Sciatic nerve (tissue), 2 donors: ENCODE measurements at places on chromosomes 6 and 20. TPM values are rescaled to one million over a fixed set of nuclear protein-coding genes. Genes with fewer than 3 reads are reported as not detected.

DNA sequence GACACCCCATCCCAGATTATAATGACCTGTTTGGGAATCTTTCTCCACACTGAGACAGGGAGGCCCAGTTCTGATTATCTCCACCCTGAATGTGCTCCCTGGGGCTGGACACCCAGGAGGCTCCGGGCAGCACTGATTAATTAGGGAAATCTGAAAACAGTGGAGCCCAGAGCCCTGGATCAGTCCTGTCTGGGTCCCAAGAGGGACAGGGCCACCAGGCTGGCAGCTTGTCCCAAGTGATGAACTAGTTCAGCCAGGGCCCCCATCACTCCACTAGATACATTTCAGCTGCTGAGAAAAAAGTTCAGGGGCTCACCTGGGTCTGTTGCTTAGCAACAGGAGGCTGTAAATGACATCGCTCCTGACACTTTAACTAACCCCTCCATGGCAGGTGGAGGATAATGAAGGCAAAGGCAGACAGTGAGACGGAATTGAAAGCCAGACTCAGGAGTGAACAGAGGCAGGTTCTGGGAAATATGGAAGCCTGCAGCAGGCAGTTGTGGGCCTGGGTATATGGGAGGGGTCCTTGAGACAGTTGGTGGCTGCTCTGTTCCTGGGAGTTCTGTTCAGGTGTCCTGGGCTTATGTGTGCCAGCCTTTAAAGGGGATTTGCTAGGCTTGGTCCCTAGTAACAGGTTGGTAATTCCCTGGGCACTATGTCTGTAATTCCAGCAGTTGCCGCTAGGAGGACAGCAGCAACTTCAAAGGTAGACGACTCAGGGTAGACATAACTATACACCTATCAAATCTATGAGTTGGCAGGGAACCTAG is 78.3 kb upstream of the CTNNBL1 start:
- DNase-seq = no peak

DNA sequence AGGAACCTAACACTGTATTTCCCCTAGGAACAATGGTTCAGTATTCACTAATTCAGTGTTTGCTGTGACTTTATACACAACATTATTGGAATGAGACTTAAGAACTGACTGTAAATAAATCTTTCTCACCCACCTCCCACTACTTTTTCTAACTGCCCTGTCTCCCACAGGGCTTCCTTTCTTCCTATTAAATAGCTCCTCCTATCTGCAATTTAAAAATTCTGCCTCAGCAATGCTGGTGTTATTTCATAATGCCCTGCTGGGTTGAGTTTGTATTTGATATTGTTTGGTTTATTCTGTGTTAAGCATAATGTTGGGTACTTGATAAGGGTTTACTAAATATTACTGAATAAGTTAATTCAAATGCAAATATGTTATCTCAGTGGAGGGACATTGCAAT is 573.1 kb upstream of the RNF217 start:
- DNase-seq = no peak

GRCh38 chr6:139550361-139550760 is 175.9 kb upstream of the CITED2 start:
- no peak for DNase-seq

DNA sequence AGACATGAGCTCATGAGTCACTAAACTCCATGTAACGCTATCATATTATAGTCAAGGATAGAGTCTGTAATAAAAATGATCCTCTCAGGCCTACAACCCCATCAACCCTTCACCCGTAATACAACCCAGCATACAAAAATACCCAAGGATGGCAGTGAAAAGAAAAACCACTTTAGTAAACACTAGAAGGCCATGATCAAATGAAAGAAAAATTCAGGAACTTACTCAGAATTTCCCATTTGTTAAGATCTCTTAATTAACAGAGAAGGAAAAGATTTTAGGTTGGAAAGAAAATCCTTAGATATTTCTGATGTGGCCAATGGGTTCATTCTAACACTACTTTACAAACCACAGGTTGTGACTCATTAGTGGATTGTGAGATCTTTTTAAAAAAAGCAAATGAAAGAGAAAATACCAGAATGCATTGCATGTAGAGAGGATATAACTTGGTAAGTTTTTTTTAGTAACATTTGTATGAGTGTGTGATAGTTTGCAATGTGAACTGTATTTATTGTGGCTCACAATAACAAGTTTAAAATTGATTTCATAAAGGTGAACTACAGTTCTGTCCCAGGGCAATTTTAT is 8.0 kb upstream of the UBE2J1 start:
- DNase-seq = no peak

- DNase-seq = no peak
These were observed 8.8 kb upstream of the C20orf144 start for GRCh38 chr20:33653218-33653899.

GRCh38 chr6:85389151-85389797 is 60.6 kb upstream of the NT5E start:
- no peak for DNase-seq

GRCh38 chr6:143811501-143812157 is 31.5 kb upstream of the LTV1 start:
- DNase-seq = no peak

DNA sequence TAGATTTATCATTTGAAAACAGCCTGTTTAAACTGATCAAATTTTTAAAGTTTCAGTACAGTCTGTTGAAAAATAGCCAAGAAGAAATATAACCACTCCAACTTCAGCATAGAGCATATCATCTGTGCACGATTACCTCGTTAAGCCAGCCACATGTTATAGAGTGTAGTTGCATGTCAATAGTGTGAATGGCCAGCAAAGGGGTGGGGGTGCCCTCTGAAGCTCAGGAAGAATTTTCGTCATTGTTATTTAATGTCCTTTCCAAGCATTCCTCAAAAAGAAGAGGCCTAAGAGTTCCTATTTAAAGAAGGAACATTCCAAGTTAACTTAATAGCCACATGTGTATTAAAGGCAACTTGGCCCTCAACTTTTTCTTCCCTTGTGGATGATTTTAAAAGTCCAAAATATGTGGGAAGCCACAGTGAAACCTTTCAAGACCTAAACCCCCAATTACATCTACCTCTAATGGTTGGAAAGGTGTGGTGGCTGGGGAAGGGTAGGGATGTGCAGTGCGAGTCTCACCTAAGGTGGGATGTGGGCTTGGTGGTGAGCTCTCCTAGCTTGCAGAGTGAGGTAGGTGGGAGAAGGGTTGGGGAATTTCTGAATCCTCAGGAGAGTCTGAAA is 1.8 kb upstream of the CCN2 start:
- DNase-seq = no peak

- no peak for DNase-seq
These were observed 170.3 kb downstream of the TSHZ2 start for GRCh38 chr20:53142225-53143127.

DNA sequence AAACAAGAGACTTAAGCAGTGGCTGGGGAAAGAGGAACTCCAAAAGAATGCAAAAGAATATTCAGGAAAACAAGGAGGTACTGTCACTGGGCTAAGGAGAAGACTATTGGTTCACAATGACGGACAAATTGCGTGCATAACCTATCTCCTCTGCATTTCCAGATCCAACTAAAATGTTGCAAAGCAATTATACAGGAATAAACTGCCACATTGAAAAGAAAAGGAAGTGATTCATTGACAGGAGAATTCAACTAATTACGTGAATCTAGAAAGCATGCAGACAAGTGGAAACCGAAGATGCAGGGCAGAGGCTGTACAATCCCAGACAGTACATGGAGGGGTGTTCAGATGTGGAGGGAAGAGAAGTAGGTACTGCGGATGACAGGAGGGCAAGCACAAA is 152.8 kb upstream of the RIPOR2 start:
- DNase-seq = no peak

DNA sequence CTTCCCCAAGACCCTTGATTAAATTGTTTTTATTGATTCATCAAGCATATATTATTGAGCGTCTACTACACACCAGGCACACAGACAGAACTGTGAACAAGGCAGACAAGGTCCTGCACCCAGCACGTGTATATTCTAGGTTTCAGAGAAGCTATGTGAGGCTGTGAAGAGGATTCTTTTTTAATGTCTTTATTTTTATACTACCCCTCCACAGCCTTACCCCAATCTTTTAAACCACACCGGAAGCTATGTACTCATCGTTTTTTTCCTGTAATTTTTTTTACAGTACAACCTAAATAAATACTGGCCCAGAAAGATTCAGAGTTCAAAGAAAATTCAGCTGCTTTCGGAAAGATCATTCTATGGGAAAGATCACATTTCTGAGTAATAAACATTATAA is 10.0 kb downstream of the SGK1 start:
- no peak for DNase-seq

GRCh38 chr6:118899948-118900347 is 6.0 kb downstream of the ASF1A start:
- DNase-seq = no peak

DNA sequence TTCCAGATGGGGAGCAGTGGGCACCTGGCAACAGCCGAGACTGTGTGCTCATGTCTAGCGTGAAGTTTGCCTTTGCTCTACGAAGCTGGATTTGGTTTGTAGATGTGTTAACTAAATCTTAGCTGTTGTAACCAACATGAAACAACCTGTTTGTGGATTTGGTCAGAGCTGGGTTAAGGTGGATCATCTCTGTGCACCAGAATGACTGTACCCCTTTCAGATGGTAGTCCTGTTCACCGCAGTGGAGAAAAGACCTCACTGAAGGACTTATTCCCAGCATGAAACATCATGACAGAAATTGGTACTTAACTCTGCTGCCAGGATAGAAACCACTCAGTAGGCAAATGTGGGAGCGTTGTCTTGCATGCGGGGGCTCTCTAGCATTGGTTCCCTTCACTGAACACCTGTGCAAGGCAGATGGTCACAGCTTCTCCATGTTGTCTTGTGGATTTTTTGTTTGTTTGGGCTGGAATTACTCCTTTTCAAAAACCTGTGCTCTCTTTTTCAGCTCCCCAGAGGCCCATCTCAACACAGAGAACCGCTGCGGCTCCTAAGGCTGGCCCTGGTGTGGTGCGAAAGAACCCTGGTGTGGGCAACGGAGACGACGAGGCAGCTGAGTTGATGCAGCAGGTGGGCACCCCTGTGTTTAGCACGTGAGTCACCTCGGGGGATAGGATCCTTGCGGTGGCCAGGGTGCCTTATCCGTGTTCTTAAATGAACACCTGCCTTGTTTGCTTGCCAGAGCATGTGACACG is 19.3 kb upstream of the EFCAB8 start:
- DNase-seq = no peak

DNA sequence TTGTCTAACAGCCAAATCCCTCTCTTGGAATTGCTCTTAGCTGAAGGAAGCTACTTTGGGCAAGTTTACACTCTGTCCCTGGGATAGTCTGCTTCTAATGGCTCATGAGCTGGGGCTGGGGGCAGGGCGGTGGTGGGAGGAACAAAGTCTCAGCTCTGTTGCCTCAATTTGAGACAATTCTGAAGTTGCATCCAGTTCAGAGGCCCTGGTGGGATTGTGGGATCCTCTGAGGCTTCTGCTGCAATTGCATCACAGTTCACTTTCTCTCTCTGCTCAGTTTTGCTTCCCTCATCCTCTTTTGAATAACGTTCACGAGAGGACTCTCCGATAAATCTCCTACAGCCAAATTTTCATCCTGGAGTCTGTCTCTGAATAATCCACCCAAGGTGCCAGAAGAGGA is 440.6 kb upstream of the SLC35B3 start:
- no peak for DNase-seq

DNA sequence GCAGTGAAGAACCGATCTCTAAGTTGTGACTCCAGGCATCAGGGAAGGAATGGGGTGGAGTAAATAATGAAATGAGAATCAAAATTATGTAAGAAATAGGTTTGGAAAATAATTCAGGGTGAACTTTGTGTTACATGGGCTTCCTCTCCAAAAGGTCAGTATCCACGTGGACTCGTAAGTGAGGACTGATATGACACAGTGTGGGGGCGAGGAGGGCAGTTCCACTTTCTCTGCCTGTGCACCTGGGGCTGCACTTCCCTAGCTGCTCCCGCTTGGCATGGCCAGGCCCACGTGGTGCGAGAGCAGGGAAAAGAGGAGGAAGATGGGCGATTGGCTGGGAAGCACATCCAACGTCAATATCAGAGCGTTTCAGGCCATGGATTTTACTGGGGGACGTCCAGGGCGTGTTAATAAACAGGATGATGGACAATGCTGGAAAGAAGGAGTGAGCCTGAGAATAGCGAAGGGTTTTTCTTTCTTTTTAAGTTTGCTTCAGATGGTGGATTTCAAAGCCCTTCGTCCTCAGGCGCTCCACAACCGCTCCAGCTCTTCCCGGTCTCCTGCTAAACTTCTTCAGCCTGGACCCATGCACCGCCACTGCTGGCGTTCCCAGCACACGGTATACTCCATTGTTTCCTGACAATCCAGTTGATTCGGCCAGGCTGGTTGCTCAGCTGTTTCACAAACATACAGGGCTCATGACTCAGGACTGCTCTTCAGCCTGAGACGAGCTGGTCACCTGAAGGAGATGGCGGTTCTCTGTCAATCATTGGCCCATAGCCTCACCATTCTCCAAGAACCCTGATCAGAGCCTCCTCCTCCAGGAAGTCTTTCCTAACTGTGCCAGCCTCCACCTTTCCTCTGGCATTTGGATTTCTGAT is 11.8 kb downstream of the CCR6 start:
- no peak for DNase-seq

DNA sequence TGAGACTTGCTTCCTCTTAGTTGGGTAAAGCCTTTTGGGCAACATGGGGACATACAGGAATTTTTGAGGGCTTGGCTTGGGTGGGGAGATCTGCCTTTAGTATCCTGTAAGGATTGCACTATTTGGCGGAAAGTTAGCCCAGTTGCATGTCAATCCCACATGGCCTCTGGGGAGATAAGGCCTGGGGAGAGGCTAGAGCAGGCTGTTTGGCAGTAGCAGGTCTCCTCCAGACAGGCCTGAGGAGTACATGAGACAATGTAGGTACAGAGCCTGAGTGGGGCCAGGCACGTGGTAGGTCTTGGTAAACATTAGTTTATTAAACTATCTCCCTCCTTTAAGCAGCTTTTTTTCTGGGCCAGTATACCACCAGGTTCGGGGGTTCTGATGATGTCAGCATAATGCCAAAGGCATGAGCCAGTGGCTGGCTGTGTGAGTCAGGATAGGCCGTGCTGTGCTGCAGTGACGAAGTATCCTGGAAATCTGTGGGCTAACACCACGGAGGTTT is 147.9 kb downstream of the VEGFA start:
- no peak for DNase-seq

DNA sequence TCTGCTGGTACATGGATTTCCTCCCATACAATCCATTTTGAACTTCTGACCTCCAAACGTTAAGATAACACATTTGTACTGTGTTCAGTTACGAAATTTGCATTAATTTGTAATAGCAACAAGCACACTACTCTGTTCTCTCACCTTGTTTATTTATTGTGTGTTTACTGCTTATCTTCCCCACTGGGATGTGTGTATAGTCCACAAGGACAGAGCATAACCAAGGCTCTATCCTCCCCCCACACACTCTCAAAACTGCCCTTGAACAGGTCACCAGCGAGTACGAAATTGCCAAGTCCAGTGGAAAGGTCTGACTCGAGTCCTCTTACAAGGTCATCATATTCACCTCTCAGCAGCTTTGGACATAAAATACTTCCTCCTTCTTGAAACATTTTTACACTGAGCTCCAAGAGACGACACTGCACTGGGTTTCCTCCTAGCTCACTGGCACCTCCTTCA is 18.6 kb downstream of the ADTRP start:
- no peak for DNase-seq

The IMPG1 gene
- total RNA-seq = not detected

The SYCP2L gene
- total RNA-seq = 1.3 TPM

The SCRT2 gene
- not detected for total RNA-seq

The CCN5 gene
- total RNA-seq = 147 TPM

The SAYSD1 gene
- total RNA-seq = 15.3 TPM

The BTN1A1 gene
- total RNA-seq = not detected

The CYB5R4 gene
- 18.1 TPM for total RNA-seq

The ACTL10 gene
- 0.71 TPM for total RNA-seq

The MCCD1 gene
- not detected for total RNA-seq

The DSTN gene
- 268 TPM for total RNA-seq

The PRDM13 gene
- total RNA-seq = not detected

The PGBD1 gene
- 4.9 TPM for total RNA-seq

The SLC17A2 gene
- total RNA-seq = not detected
